ENCODE measurements at places on chromosomes 1 and 21.
A peak's percentile ranks its signal among the peaks of the same experiment; 100 is the strongest.

DNA sequence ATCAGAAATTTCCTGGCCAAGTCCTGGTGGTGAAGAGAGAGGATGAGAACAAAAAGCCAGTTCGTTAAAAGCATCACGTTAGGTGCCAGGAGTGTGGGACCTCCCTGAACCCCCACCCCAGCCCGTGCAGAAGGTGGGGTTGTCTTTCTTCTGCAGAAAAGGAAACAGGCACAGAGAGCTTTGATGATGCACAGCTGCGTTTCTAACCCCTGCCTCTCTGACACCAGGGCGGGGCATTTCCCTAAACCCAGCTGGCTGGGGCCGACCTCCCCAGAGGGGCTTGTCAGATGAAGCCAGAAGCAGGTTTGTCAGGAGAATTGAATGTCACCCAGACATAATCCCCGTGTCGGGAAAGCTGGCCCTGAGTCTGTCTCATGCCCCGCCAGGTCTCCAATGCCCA, 189.3 kb upstream of the EDN2 start:
- no peak for DNase-seq

GRCh38 chr1:151501474-151501873, 9.7 kb upstream of the CGN start:
- no peak for DNase-seq

GRCh38 chr1:2098301-2098698, 48.1 kb downstream of the PRKCZ start:
- DNase-seq: no peak

- DNase-seq: no peak
Observed at GRCh38 chr1:117569856-117570255, 36.0 kb upstream of the TENT5C start.

- DNase-seq: no peak
Observed at GRCh38 chr1:93516164-93516563, 68.2 kb downstream of the FNBP1L start.

DNA sequence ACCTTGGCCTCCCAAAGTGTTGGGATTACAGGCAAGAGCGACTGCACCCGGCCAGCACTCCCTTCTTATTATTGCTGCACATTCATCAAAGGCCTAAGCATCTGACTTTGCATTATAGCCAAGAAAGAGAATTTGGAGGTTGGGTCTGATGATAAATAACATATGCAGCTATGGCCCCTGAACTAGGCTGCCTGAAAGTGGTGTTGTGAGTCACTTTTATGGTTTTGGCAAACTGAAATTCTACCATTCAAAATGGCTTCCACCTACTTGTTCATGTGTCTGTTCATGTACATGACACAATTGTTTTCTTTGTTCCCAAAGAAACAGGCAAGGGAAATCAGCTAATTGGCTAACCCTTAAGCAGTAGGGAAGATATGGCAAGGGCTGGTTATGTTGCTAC, 25.0 kb upstream of the UAP1 start:
- no peak for DNase-seq

DNA sequence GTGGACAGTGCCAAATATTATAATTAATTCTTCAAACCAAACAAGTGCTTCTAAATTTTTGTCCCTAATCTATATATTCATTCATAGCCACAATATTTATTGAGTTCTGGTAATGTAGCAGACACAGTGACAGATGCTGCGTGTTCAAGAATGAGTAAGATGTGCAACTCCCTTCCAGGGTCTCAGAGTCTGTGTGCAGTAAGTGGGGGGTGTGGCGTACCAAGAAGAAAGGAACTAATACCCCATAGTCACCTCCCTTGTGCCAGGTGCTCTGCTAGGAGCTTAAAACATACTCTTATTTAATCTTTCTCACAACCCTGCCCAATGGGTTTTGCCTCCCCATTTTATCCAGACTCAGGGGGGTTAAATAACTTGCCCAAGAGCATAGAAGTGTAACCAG, 358.7 kb downstream of the BARHL2 start:
- no peak for DNase-seq

- DNase-seq: no peak
Observed at GRCh38 chr1:93673163-93673829, 8.3 kb downstream of the BCAR3 start.

DNA sequence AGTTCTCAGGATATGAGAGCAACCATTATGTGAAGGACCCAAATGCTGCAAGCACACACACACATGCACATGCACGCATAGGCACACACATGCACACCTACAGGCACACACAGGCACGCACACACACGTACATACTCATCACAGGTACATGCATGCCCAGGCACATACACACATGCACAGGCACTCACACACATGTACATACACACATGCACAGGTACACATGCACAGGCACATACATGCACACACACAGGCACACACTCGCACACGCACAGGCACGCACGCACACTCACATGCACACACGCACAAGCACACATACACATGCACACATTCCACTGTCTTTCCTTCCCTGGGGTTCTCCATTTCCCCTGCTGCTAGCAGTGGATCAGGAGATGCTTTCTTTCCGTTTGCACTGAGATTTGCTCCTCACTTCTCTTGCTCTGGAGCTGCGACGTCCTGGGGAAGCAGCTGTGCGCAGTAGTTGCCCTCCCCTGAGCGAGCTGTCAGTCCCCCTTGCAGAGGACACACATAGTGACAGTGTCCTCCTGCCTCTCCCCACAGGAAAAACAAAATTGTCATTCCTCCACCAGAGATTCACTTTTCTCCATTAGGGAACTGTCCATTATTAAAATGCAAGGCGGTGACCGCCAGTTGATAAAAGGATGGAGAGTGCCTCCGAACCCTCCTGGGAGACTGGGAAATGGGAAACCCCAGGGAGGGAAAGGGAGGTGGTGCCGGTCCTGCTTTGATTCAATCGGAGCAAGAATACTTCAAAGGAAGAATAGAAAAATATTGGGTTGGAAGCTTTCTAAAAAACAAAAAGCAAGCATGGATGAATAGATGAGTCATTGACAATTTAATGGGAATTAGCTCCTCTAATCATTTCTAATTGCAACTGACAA, 69.5 kb downstream of the WDR4 start:
- DNase-seq: no peak

DNA sequence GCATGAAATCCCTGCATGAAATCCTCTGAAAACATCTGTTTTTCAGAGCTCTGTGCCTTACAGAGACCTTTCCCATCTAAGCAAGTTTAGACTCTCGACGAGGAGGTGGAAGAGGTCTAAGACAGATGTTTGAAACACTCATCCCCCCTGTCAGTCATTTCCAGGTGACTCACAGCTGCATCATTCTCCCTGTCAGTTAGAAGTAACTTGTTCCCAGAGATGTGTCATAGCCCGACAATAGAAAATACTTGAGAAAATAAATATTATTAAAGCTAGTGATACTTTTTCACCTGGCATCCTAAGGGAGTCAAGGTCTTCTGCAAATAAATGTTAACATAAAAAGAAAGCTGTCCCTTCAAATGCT, 41.6 kb upstream of the SEC16B start:
- DNase-seq: no peak

DNA sequence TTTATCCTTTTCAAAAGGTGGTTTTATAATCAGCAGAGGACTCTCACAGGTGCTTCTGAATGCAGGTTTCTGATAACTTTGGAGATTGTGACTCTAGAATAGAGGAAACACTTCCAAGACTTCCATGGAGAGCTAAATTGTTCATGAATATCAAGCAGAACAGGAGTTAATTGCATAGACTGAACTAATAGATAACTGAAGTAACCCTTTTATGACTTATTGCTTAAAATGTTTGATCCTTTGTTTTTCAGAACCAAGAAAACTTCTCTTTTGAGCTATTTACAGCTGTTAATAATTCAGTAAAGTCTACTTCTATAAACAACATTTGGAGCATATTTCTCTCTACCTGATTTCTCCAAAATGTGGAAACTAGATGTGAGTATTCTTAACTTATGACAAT, 19.9 kb downstream of the TEX46 start:
- DNase-seq: no peak

DNA sequence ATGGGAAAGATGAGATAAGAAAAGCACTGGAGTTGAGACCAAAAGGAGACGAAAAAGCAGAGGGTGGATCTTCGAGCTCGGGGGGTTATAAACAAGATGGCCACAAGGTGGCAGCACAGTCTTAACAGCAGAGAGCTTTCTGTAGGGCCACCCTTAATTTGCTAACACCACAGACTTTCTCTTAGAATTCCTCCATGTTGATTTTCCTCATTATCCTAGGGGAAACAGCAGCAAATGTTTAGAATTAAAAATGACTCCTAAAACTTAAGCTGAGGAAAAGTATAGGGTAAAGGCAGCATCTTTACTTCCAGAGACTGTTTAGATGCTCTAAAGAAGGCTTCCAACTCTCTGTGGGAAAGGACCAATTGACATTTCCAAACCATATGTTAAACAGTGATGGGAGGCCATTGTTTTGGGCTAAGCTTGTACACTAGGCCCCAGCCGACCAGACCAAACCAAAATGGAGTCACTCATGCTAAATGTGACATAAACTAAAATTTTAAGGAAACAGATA, 2.5 kb upstream of the APOBEC4 start:
- DNase-seq: peak; percentile 64

GRCh38 chr1:10773376-10773775, 23.1 kb downstream of the CASZ1 start:
- no peak for DNase-seq

DNA sequence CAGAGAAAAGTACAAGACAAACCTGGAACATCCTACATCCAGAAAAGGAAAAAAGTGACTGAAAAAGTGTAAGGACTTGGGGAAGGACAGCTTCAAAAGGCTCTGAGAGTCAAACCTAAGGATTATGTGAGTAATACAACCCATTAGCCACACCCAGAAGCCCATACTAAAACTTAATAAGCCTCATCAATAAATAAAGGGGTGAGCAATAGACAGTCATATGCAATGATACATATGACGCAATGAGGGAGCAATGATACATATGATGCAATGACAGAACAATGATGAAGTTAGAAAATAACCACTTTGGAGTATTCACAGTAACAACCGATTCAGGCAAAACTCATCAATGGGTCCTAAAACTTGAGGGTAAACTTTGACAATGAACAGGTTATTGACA, 50.1 kb downstream of the BRWD1 start:
- no peak for DNase-seq

DNA sequence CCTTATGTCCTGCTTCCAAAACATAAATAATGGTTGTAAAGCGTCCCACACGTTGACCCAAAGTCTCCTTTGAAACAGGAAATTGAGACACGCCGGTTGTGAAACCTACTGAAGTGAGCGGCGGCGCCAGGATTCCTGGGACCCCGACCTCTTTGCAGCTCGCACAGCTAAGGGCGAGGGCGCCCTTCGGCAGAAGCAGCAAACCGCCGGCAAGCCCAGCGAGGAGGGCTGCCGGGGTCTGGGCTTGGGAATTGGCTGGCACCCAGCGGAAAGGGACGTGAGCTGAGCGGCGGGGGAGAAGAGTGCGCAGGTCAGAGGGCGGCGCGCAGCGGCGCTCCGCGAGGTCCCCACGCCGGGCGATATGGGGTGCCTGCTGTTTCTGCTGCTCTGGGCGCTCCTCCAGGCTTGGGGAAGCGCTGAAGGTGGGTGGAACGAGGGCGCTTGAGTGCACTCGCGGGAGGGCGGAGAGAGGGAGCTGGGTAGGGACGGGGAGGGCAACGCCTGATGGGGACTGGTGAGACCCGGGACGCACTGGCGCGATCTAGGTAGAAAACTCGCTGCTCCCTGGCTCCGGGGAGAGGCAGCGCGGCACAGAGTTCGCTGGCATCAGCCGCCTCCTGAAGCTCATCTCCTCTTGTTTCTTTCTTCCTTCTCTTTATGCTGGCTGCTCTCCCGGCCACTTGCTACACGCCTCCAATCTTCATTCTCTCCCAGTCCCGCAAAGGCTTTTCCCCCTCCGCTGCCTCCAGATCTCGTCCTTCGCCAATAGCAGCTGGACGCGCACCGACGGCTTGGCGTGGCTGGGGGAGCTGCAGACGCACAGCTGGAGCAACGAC, at the start of gene CD1D:
Gene CD1D, plus strand, starts transcription at position 155 of the 836 bp plus-strand sequence. Its CDS starts 207 bp downstream, at position 362.
- no peak for DNase-seq

DNA sequence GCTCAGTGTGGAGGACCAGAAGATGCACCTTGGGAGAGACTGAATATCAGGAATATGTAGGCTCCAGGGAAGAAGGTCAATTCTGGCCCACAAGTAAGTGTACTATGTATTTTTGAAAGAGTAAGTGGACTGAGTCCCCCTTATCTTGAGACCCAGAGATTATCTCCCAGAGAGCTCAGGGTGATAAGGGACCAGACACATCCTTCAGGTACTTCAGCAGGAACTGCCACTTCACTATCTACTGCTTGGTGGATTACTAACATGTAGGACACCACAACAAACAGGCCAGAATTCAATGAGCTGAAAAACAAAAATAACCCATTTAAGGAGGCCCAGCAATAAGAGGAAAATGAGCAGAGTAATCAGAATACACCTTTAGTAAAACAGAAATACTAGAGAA, 119.2 kb downstream of the ZNF644 start:
- no peak for DNase-seq

GRCh38 chr1:87355894-87356293, 27.2 kb downstream of the LMO4 start:
- no peak for DNase-seq

DNA sequence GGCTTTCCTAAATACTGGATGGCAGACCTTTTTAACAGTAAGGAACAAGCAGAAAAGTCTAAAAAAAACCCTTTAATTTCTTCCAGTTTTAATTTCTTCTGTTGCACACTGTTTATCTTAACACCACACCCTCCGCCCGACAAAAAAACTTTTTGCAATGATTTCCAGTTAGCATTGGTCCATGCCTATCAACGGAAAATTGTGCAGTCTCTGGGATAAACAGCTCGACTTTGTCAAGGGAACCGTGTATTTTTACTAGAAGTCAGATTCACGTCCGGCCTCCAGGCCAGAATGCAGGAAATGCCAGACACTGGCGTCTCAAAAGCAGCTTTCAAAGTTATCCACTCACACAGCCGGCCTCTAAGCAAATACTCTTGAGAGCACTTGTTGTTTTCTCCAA, 378 bp upstream of the NUP210L start:
- DNase-seq: no peak

- no peak for DNase-seq
Observed at GRCh38 chr1:13576926-13577325, 6.7 kb upstream of the PDPN start.

DNA sequence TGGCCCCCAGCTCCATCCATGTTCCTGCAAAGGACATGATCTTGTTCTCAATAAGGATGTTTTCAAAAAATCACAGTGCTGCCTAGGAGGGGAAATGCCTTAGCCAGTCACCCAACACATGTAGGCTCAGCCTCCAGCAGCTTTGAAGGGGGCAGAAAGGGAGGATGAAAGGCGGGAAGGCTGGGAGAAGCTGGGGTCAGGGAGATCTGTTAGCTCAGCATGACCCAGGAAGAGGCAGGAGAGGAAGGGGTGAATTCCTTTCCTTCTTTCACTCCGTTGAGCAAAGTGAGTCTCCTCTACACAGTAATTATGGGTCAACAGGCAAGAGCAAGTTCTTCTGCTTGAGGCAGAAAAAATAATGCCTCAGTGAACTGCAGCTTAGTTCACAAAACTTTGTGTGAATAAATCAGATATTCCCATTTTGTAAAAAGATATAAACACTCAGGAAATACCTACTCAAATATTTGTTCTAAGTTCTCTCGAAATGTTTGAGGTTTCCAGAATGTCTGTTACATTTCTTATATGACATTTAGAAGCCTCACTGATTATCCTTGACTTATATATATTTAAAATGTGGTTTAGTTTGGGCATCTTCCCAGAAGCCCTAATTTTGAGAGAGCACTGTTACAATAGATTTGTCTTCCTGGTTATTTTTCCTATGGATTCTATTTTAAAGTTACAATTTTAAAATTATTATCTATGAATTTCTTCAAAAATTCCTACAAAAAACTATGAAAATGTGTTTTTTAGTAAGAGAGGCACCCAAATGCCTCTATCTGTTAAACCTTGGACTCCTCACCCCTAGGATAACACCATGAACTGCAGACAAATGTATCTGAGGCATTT, 116.8 kb downstream of the KCNJ6 start:
- no peak for DNase-seq

Measured in stimulated activated naive CD8-positive, alpha-beta T cell treated with anti-CD3 and anti-CD28 coated beads, Interleukin-15, amount 100 ng/mL, for 72 hours (primary cell).